HepG2 (cell line): ENCODE measurements at places on chromosomes 16 and 17. TPM values are rescaled to one million over a fixed set of nuclear protein-coding genes. Genes with fewer than 3 reads are reported as not detected.

DNA sequence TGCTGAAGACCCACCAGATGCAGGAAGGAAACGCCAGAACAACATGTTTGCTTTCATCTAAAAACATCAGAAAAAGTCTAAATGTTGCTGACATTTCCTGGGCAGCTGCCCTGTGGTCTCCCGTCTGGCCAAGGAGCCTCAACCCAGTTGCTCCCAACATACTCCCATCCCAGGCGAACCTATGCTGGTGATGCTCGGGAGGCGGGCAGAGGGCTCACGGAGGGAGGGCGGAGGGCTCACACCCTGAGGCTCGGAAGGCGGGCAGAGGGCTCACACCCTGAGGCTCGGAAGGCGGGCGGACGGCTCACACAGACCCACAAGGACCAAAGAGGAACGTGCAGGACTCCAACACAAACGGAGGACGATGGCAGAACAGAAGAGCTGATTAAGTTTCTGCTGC, 135.4 kb downstream of the ANKRD11 start:
- peaks cover 38% of the 10 kb centered on the region for H3K36me3 ChIP-seq
- H3K4me1 ChIP-seq, result peaks cover 67% of the 10 kb centered on the region
- no peaks in the 10 kb centered on the region for H3K27me3 ChIP-seq
- H3K27ac ChIP-seq, result no peak overlapping the region
- no peak for DNase-seq
- H3K4me3 ChIP-seq, result no peak overlapping the region

DNA sequence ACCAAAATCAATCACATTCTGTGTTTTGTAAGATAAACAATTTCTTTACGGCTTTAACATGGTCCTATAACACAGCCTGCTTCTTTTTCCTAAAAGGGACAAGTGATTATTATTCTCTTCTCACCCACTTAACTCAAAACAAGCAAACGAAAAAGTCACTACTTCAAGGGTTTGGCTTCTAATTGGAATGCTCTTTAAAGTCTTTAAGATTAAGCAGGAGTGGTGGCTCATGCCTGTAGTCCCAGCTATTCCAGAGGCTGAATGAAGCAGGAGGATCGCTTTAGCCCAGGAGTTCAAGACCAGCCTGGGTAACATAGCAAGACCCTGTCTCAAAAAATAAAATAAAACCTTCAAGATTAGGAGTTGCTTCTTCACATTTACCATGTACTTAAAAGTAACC, 66.6 kb upstream of the CNEP1R1 start:
- no peak for DNase-seq
- peaks cover 29% of the 10 kb centered on the region; the same call in 2 of the 3 replicates for H3K27me3 ChIP-seq
- H3K36me3 ChIP-seq, result no peaks in the 10 kb centered on the region
- H3K4me3 ChIP-seq, result no peak overlapping the region
- peaks cover 7% of the 10 kb centered on the region for H3K4me1 ChIP-seq
- H3K27ac ChIP-seq, result no peak overlapping the region

GRCh38 chr17:44095647-44096496, 25.3 kb downstream of the G6PC3 start:
- H3K4me3 ChIP-seq, result peak overlapping the region; percentile 28
- no peaks in the 10 kb centered on the region for H3K27me3 ChIP-seq
- H3K27ac ChIP-seq, result peak overlapping the region; percentile 94
- DNase-seq, result peak; percentile 94

GRCh38 chr17:31309556-31309955, 4.3 kb downstream of the EVI2B start:
- DNase-seq, result no peak
- H3K27me3 ChIP-seq, result no peaks in the 10 kb centered on the region
- H3K4me3 ChIP-seq, result no peak overlapping the region
- no peak overlapping the region for H3K27ac ChIP-seq
- H3K36me3 ChIP-seq, result no peaks in the 10 kb centered on the region

GRCh38 chr17:73182616-73183310, 10.1 kb upstream of the COG1 start:
- peaks cover 65% of the 10 kb centered on the region for H3K4me1 ChIP-seq
- peaks cover 3% of the 10 kb centered on the region; the same call in 1 of the 2 replicates for H3K27me3 ChIP-seq
- no peaks in the 10 kb centered on the region for H3K36me3 ChIP-seq
- no peak overlapping the region for H3K27ac ChIP-seq
- DNase-seq, result peak; percentile 50
- peak overlapping the region; percentile 14 for H3K4me3 ChIP-seq

DNA sequence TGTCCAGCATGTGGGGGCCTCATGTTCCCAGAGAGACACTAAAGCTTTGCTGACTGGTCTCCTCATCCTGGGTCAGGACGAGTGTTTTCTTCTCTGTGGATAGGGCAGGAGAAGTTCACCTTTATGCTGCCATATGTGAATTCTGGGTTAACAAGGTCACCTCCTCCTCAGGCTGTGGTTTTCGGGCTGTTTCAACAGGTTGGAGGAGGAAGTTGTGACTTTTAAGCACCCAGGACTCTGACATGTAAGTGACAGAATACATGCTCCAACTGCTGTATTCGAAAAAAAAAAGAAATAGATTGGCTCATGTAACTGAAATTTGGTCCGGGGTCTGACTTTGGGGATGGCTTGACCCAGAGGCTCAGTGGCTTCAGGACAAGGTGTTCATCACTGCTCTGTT, 54.2 kb downstream of the SNX20 start:
- H3K4me1 ChIP-seq, result peaks cover 12% of the 10 kb centered on the region; the same call in 1 of the 2 replicates
- peaks cover 88% of the 10 kb centered on the region for H3K36me3 ChIP-seq
- H3K4me3 ChIP-seq, result no peak overlapping the region

The SLC7A6 gene
- 67.4 and 70.8 TPM in 2 replicates for polyA plus RNA-seq

The HEATR9 gene
- polyA plus RNA-seq, result not detected in 2 replicates
